ENCODE measurements at places on chromosomes 6 and 20.

GRCh38 chr6:107956586-107957307, 1.3 kb downstream of the SEC63 start:
- DNase-seq = no peak

GRCh38 chr20:56229812-56230211, 18.7 kb upstream of the MC3R start:
- no peak for DNase-seq

GRCh38 chr6:157982102-157982562, 469 bp downstream of the SYNJ2 start:
- DNase-seq = peak; percentile 90

GRCh38 chr20:46607849-46608497, 43.3 kb downstream of the SLC13A3 start:
- no peak for DNase-seq

GRCh38 chr6:44132476-44132875, 5.1 kb downstream of the TMEM63B start:
- no peak for DNase-seq

GRCh38 chr20:61356196-61356595, 104.1 kb downstream of the CDH4 start:
- no peak for DNase-seq

DNA sequence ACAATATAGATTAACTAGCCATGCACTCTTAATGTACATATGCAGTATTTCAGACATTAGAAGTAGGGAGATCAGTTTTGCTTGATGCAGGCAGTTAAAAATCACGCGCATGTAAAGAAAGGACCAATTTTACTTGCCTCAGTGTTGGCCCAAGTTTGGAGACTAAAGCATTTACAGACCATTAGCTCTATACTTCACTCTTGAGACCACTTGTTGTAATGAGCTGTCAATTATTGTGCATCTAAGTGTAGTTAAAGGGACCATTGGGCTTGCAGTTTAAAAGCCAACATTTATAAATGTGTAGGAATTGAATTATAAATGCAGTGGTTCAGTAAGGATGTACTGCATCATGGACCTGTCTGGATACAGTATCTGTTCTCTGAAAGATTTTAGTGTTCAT, 53.7 kb downstream of the PLCB4 start:
- DNase-seq = no peak

Data from NCI-H146 (cell line).